ENCODE measurements at places on chromosomes 1 and 21. TPM values are rescaled to one million over a fixed set of nuclear protein-coding genes. Genes with fewer than 3 reads are reported as not detected.

GRCh38 chr1:30730346-30731108 is 7.1 kb upstream of the MATN1 start:
- H3K27me3 ChIP-seq = no peaks in the 10 kb centered on the region
- DNase-seq = peak; percentile 71
- H3K36me3 ChIP-seq = peaks cover 7% of the 10 kb centered on the region
- H3K27ac ChIP-seq = peak overlapping the region; percentile 77

The FAM89A gene
- 4.1 TPM for polyA plus RNA-seq

DNA sequence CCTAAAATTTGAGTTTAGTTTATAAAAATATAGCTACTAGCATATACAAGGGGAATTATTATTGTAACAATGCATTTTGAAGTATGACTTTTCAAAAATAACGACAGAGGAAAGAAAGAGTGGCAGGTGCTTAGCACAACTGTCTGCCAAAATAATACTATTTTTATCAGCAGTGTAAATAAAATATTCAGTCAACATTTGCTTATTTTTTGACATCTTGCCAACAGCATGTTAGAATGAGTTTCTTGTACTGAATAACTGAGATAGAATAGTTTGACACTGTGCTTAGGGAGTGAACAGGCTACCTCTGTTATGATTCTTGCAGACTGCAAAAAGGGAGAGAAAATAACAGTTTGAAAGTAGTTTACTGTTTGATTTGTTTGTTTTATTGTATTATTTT is 909.8 kb downstream of the BRINP3 start:
- no peak for DNase-seq
- H3K4me1 ChIP-seq = no peaks in the 10 kb centered on the region
- H3K27ac ChIP-seq = no peak overlapping the region
- H3K27me3 ChIP-seq = no peaks in the 10 kb centered on the region

DNA sequence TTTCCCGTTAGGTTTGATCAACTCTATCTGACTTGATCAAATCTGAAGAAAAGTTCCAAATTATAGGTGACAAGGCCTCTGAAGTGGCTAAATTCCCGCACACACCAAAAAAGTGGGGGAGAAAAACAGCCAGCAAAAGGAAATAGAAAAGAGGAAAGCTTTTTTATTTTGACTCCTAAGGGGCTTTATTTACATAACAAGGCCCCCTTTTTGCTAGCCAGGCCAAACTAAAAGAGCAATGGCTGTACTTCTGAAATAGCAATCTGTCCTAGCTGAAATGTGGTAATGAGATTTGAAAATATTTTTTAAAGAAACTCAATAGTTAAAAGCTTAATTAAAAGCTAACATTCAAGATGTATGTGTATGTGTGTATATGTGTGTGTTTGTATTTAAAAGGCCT is 311.5 kb upstream of the POGK start:
- no peak overlapping the region for H3K27ac ChIP-seq
- DNase-seq = no peak
- no peaks in the 10 kb centered on the region for H3K27me3 ChIP-seq

DNA sequence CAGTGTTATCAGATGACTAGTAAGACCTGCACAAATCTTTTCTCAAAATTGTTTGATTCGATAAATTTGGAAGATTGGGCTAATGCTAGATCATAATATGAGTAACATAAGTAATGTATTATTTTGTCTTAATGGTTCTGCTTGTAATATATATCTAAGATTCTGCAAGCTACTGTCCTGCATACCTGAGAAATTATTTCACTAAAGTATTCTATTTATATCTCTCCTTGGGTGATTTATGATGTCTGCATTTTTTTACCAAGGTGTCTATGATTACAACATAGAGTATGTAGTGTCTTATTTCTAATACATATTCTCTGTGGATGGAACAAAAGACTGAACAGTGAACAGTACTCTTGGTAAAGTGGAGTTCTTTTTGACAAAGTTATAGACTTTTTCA is 166.6 kb downstream of the CLEC20A start:
- no peak overlapping the region for H3K27ac ChIP-seq
- no peak overlapping the region for H3K4me3 ChIP-seq
- H3K4me1 ChIP-seq = no peaks in the 10 kb centered on the region
- H3K36me3 ChIP-seq = no peaks in the 10 kb centered on the region

The CFAP107 gene
- polyA plus RNA-seq = 0.03 TPM

GRCh38 chr1:229223498-229223897 is 47.4 kb upstream of the RAB4A start:
- H3K36me3 ChIP-seq = no peaks in the 10 kb centered on the region
- peak; percentile 42 for DNase-seq
- H3K4me3 ChIP-seq = no peak overlapping the region
- H3K27ac ChIP-seq = peak overlapping the region; percentile 56

DNA sequence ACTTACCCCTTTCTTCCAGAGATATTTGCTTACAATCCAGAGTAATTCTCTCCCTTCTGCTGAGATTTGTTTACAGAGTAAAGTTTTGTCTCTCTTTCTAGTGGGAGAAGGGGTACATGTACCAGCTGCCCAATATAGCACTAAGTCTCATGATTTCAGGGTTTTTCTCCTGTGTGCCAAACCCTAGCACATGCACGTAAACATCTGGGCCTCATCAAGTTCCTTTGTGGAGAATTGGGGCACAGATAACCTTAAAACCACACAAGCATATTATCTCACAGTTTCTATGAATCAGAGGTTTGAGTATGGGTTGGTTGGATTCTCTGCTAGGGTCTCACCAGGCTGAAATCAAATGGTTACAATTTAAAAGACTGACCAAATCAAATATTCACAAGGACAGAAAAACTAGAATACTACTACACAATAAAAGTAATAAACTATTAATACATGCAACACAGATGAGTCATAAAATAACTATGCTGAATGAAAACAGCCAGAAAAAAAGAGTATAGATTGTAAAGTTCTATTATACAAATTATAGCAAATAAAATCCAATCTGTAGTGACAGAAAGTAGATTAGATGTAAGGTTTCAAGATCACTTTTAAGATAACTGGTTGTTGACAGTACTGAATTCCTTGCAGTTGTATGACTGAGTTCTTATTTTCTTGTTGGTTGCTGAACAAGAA is 347.4 kb upstream of the PTBP2 start:
- H3K27me3 ChIP-seq = no peaks in the 10 kb centered on the region
- DNase-seq = no peak
- H3K4me1 ChIP-seq = no peaks in the 10 kb centered on the region
- no peak overlapping the region for H3K4me3 ChIP-seq
- no peaks in the 10 kb centered on the region for H3K36me3 ChIP-seq
- H3K27ac ChIP-seq = no peak overlapping the region

DNA sequence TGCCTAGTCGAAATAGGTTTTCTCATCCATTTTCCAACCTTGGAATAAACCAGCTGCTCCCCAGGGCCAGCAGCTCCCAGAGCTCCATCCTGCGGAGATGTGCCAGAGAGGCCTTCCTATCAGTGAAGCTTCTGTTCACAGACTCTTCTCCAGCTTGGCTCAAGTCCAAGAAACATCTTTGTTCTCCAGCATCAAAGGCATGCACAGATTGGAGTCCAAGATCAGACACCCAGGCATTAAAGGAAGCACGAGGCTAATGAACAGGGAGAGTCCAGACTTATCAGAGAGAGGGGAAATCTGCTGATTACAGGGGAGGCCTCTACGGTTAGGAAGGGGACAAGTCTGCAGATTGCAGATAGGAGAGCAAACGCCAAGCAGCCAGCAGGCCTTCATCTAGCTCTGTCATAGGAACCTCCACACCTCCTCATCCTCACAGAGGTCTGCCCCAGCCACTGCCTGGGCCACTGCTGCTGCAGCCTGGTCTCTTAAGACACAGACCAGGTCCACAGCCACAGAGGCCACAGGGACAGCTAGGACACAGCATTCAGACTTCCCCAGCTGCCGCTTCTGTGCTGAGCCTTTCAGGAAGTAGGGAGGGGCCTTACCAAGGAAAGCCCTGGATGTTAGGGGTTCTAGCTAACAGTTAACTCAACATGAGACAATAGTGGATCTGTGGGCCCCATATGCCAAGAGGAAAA is 3.4 kb downstream of the PRR9 start:
- no peaks in the 10 kb centered on the region for H3K36me3 ChIP-seq
- H3K4me1 ChIP-seq = peaks cover 4% of the 10 kb centered on the region
- H3K4me3 ChIP-seq = no peak overlapping the region
- H3K27ac ChIP-seq = no peak overlapping the region

The ZNF648 gene
- 0.04 TPM for polyA plus RNA-seq

DNA sequence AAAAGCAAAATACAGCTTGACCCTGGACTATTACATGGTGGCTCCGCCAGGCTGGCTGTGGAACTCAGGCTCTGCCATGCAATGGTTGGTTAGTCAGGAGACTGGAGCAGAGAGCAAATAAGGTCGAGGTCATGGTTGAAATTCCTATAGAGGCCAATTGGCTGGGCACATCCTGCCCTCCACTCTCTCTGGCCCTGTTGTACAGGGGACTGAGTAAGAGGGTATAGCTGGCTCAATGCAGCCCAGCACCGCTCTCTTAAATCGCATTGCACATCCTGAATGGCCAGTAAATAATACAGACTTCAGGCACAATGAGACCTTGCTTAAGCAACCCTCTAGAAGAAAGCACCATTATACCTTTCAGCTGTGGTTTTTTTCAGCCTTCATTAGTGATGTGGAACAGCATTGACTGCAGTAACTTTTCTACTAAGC is 59.3 kb upstream of the PPP2R5A start:
- peaks cover 7% of the 10 kb centered on the region for H3K4me1 ChIP-seq
- H3K27me3 ChIP-seq = no peaks in the 10 kb centered on the region
- DNase-seq = no peak
- no peaks in the 10 kb centered on the region for H3K36me3 ChIP-seq
- no peak overlapping the region for H3K27ac ChIP-seq

The LIPI gene
- polyA plus RNA-seq = 0.21 TPM

DNA sequence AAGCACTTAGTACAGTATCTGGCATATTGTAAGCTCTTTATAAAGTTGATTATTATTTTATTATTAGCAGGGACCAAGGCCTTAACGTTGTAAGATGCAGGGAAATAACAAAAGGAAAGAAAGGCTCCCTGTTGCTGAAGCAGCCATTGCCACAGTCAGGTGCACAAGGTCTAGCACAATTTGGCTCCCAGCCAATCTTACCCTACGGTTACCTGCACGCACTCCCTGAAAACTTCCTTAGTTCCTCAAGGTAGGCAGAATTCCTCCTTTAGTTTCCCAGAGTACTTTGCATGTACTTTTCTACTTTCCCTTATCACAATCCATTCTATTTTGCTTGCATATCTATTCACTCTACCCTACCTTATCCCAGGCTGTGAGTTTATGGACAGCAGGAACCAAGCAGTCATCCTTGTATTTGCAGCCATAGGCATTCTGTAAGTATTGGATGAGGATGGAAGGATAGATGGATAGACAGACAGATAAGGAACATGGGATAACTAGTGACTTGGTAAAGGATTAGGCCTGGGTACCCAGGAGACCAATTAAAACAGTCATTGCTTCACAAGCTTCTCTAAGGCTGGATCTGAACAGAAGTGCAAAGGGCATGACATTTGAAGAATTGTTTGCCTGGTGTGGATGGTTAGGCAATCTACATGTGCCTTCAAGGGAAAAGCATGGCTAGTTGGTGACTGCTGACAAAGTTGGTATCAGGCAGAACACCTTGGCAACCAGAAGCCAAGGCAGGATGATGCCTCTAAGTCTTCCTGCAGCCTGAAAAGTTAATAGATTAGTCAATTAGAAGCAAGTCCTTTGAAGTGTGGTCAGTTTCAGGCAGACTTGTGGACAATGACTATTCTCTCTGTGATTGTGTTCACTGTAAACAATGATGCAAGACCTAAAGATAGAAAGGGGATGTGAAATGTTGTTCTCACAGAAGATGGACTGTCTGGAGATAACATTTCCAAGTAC is 20.8 kb upstream of the JAK1 start:
- H3K36me3 ChIP-seq = peaks cover 2% of the 10 kb centered on the region
- DNase-seq = peak; percentile 62
- H3K27ac ChIP-seq = no peak overlapping the region
- H3K4me3 ChIP-seq = no peak overlapping the region

GRCh38 chr1:61436491-61437120 is 288.3 kb downstream of the TM2D1 start:
- no peak overlapping the region for H3K27ac ChIP-seq
- H3K4me1 ChIP-seq = peaks cover under 1% of the 10 kb centered on the region
- H3K27me3 ChIP-seq = no peaks in the 10 kb centered on the region
- H3K36me3 ChIP-seq = peaks cover 3% of the 10 kb centered on the region

Measured in large intestine (tissue), 12 donors.